ENCODE measurements at places on chromosomes 7 and 10.

DNA sequence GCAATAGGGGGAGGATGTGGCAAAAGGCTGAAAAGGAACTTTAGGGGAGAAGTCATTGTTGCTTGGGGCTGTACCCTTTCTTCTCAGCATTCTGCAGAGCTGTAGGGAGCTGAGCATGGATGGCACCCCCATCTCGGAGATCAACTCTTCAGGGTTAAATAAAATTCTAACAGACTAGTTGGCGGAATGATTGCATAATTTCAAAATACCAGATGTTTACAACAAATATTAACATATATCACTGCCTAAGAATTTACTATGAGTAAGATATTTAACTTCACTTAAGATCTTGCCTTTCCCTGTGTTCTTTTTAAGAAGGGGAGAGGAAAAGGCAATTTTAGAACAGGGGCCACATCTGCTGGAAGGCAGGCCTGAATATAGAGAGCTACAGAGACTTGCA lies 509 bp upstream of the OR2F1 start:
- DNase-seq: no peak

- DNase-seq: no peak
Observed at GRCh38 chr10:124477614-124478363, 16.2 kb downstream of the LHPP start.

DNA sequence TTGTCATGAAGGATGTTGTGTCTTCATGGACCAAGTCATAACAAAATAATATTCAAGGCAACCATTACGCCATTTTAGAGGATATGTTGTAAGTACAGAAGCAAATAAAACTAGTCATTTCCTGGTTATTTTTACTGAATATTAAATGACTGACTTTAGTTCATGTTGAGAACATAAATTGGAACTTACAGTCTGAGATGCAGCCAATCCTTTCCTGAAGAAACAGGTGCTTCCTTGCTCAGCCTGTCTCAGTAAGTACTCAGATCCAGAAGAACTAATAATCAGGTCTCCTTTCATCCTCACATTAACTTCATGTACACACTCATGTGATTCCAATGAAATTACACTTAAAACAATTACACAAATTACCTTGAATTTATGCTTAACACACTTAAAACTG lies 12.3 kb downstream of the SEMA3A start:
- DNase-seq: no peak

DNA sequence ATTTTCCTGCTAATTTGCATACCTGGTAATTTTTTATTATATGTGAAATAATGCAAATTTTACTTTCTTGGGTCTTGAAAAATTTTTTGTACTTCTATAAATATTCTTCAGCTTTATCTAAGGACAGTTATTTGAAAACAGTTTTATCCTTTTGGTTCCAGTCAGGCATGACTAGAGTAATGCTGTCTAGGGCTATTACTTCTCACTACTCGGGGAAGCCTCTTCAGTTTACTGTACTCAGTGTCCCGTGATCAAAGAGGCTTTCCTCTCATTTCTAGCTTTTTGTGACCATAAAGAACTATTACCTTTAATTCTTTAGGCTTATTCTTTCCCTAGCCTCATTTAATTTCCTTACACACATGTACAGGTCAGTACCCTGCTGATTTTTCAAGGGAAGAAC lies 153.8 kb upstream of the HDAC9 start:
- no peak for DNase-seq

DNA sequence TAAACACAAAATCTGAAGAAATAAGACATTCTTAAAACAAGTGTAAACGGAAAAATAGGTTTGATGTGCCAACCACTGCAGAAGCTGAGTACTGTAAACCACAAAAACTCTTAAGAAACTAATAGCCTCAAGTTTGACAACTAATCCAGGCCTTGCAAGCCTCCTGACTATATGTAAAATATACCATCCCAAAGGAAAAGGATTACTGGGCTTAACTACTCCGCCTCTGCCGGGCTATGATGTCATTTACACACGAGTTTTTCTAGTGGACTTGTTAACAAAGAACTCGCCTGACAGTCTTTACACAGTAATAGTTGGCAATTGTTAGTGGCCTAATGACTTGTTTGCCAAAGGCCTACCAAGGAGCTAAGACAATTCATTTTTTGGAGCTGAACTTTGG lies 2.1 kb downstream of the KIF5B start:
- DNase-seq: no peak

Measured in sciatic nerve (tissue), 2 donors.